Forelimb muscle (tissue), 1 donor: ENCODE measurements at places on chromosomes 3 and 15. TPM values are rescaled to one million over a fixed set of nuclear protein-coding genes. Genes with fewer than 3 reads are reported as not detected.

GRCh38 chr3:11290743-11291680 is 18.8 kb downstream of the ATG7 start:
- no peak for DNase-seq

- DNase-seq = peak; percentile 19
These were observed 587 bp downstream of the NPHP3 start for GRCh38 chr3:132721479-132722164.

- no peak for DNase-seq
These were observed 18.6 kb upstream of the FLNB start for GRCh38 chr3:57989646-57990045.

DNA sequence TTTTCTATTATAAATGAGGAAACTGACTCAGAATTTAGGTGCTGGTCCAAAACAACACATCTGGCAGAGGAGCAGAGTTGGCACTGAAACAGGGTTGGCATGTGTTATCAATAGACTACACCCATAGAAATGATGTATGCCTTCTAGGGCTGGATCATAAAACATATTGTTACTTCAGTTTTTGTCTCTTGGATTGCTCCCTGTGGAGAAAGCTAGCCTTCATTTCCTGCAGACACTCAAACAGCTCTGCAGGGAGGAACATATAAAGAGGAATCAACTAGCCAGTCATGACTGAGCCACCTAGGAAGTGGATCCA is 507 bp upstream of the MRPL3 start:
- DNase-seq = no peak

DNA sequence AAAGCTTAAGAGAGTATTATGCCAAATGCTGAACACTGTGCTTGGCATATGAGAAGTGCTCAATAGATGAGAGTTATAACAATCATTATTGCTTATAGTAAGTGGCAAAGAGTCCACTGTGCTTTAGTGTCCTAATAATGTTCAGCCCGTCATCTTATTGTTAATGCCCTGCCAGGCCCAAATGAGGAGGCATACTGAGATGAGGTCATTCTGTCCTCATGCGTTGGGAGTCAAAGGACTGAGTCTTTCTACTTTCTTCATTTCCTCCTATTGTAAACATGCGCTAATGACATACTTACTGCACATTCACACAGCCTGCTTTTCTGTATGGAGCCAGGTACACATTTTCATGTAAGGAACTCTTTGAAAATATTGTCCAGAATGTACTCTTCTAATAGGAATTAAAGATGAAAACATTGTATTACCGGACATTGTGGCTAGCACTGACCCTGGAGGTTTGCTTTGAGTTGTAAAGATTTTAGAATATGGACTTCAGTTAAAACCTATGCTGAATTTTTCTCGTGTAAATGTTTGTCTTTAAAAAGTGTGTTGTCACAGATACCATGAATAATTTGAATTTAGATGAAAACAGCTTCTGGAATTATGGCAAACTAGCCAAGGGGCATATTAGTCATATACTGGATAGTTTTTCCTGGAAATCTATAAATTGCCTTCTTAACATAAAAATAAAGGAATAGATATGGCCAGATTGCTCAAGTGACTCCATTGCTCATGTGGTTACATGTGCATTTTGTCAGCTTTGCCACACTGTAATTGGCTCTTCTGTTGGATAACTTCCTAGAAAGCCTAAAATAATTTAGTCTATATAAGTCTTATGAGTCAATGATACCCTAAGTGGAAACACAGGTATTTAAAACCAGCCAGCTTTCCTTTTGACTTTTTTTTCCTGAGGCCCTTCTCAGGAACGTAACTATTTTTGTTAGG is 38.3 kb downstream of the KBTBD12 start:
- DNase-seq = no peak

The SLC28A2 gene
- polyA plus RNA-seq = 0.13 TPM

GRCh38 chr3:178526291-178526690 is 9.9 kb upstream of the KCNMB2 start:
- peak; percentile 80 for DNase-seq

- no peak for DNase-seq
These were observed 17.7 kb upstream of the SLMAP start for GRCh38 chr3:57738391-57738790.

- no peak for DNase-seq
These were observed 87.5 kb downstream of the ATP2B2 start for GRCh38 chr3:10417847-10418246.
